ENCODE measurements at places on chromosomes 16 and 17.

DNA sequence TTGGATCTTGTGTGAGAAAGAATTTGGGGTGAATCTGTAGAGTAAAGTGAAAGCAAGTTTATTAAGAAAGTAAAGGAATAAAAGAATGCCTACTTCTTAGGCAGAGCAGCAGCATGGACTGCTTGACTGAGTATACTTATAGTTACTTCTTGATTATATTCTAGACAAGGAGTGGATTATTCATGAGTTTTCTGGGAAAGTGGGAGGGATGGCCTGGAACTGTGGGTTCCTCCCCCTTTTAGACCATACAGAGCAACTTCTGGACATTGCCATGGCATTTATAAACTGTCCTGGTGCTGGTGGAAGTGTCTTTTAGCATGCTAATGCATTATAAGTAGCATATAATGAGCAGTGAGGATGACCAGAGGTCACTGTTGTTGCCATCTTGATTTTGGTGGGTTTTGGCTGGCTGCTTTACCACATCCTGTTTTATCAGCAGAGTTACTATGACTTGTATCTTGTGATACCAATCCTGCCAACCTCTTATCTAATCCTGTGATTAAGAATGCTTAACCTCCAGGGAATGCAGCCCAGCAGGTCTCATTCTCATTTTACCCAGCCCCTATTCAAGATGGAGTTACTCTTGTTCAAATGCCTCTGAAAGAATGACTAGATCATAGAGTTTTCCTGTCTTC, 58.7 kb downstream of the HSD17B2 start:
- DNase-seq, result no peak

DNA sequence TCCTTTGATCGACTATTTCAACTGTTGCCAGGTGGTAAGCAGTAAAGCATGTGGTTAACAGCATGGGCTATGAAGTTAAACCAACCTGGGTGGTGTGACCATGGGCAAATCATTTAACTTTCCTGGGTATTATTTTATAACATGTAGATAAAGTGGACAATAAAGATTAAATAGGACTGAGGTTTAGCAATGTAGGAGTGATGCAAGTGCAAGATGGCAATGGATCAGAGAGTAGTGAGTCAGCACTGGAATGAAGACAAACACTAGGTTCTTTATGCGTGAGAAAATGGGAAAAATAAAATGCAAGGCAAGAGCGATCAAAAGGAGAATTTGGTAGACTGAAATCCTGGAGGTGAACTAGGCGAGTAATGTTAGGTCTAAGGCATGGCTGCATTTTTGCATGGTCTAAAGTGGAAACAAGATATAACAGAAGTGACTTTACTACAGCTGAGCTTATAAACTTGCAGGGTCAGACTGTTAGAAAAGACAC, 222.4 kb upstream of the AXIN2 start:
- peak; percentile 75 for DNase-seq

- no peak for DNase-seq
Measured at GRCh38 chr16:68732042-68732680, 4.9 kb upstream of the CDH1 start.

GRCh38 chr17:19343671-19344151, 18.8 kb downstream of the B9D1 start:
- DNase-seq, result no peak

- DNase-seq, result no peak
Measured at GRCh38 chr17:82334204-82334621, 647 bp upstream of the SECTM1 start.

DNA sequence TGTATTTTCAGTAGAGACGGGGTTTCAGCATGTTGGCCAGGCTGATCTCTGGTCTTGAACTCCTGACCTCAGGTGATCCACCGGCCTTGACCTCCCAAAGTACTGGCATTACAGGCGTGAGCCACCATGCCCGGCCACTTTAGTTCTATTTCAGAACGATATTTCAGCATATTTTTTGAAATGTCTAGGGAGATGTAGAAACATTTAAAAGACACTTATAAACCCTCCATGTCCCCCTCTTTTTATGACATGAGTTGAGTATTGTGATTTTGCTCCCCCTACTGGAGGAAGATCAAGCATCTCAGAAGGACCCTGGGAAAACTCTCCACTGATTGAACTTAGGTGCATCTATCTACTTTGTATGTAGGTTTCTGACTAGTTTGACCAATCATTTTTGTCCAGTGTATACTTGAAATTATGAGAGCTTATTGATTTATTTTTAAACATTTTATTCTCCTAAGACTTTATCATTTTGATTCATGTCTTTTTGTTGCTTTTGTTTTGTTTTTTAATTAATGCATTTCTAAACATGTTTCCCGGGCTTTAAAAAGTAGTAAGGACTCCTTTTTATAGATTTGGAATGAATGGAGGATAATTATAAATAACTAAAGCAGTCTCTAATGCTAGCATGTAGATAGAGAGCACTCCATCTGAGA, 105.1 kb downstream of the CHD9 start:
- peak; percentile 17 for DNase-seq

DNA sequence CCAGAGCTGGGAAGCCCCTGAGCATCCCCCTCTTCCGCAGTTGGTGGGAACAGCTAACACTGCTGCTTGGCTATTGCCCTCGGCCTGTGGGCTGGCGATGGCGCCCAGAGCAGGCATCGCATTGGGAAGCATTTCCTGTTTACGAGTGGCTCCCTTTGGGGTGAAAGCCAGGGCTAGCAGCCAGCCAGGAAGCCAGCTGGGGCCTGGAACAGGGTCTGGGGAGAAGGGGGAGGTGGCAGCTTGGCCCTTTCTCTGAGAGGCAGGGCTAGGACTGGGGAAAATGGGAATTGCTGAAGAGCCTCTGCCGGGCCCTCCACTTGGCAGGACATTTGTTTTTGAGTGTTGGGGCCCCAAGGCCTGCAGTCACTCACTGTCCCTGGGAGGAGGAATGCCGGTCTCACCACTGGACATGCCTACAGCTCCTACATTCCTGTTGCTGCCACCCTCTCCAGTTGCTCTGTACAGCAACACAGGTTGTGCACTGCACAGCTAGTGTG, 2.4 kb upstream of the MTSS2 start:
- no peak for DNase-seq

DNA sequence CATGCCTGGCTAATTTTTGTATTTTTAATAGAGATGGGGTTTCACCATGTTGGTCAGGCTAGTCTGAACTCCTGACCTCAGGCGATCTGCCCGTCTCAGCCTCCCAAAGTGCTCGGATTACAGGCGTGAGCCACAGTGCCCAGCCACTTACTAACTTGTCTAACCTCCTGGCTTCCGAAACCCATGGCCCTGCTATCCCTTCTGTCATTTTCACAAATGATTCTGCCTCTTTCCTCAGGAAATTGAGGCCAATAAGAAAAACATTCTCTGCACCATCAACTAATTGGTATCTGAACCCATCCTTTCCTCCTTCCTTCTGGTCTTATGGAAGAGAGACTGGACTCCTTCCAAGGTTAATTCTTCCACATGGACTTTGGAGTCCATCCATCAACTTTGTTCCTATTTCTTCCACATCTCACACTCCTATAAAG, 27.9 kb upstream of the TNRC6A start:
- no peak for DNase-seq

DNA sequence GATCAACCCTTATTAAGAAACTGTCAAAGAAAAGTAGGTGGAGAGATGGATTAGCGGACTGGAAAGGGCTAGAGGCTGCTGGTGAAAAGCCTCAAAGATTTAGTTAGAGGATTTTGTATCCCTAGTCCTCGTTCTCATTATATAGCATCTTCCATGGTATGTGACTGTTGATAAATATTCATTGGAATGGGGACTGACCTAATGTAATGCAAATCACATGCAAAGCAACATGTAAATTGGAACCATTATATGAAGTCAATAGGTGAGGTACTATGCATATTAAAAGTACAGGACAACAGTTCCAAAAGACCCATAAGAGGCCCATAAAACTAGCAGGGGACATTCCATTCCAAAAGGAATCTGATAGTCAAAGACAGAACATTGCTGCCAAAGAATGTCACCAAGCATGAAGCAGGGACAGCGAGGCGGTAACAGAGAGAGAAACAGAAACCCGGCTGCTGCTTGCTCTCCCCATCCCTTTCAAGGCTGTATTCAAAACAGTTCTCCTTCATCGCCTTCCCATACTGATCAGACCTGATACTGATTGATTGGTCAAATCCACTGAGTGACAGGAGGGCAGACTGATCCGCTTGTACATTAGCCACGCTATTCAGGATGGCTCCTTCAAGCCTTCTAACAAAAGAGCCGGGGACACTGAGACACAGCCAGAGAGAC, 44.5 kb downstream of the SOX9 start:
- no peak for DNase-seq

GRCh38 chr17:14222611-14223010, 14.1 kb downstream of the CDRT15 start:
- no peak for DNase-seq

DNA sequence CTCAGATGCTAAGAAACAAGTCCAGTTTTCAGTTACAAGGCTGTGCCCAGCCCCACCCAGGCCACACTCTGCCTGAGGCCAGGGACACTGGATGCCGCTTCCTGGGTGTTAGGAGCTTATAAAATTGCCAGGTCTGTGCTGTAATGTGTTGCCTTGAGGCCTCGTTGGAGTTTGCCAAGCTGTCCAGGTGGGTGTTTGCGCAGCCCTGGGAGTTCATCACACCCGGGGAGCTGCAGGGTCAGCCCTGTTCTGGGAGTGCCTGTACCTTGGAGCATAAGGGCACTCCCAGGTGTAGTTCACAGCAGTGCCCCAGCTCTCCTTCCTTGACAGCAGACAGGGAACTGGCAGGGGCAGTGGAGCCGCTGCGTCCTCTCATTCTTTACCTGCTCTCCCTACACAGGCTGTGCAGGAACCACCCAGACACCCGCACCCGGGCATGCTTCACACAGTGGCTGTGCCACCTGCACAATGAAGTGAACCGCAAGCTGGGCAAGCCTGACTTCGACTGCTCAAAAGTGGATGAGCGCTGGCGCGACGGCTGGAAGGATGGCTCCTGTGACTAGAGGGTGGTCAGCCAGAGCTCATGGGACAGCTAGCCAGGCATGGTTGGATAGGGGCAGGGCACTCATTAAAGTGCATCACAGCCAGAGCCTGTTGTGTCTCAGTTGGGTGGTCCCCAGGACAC, 1.6 kb downstream of the GFER start:
- DNase-seq, result no peak

DNA sequence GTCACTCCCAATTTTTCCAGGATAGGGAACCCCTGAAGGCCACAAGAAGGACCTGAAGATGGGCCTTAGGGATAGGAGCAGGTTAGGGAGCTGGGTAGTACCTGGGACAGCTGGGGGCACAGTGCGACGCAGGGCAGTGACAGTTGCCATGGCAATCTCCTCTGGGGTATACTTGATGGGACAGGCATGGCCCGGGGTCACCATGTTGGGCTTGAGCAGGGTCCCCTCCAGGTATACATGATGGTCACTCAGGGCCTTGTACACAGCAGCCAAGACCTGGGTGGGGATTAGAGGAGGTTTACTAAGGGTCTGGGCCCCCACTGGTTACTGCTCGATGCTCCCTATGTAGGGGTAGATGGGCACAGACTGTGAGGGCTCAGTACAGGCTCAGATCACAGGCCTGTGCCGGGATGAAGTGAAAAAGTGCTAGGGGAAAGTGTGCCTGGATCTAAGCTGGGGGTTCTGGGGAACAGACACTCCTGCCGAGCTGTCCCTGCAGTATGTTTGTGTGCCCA, 2.7 kb downstream of the ALDOC start:
- DNase-seq, result no peak

- DNase-seq, result no peak
Measured at GRCh38 chr17:77962348-77962747, 3.8 kb downstream of the TNRC6C start.

GRCh38 chr17:28347261-28347891, 10.0 kb downstream of the POLDIP2 start:
- DNase-seq, result peak; percentile 53

DNA sequence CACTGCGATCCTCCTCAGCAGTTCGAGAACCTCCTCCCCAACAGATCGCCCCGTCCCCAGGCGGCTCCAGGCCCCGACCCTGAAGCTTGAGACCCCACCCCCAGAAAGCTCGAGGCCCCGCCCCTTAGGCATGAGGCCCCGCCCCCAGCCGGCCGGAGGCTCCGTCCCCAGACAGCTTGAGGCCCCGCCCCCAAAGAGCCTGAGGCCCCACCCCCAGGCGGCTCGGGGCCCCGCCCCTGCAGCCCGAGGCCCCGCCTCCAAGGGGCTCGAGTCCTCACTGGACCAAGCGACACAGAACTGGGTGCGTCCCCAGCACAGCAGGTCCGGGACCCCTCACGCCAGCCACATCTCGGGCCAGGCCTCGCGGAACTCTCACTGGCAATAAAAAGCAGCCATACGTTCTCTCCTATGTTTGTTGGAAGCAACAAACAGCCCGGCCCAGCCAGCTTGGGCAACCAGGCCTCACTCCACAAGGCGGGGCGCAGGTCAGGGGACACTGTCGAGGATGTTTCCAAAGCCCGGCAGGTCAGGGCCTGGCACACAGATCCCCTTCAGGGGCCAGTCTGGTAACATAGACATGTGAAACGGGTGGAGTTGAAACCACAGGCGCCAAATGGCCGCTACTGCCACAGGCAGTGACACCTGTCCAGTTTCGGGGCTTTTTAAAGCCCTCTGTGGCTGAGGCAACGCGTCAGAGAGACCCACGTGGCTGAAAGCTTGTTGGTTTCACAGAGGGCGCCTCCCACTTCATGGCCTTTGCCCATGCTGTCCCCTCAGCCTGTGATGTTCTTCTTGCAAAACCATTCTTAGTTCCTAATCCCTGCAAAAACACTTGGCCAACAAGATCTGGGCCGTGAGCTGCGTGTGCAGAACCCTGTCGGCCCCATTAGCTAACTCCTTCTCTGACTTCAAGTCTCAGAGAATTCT, 224.2 kb downstream of the PARN start:
- DNase-seq, result no peak
